ENCODE measurements at places on chromosomes 5 and 9.
A peak's percentile ranks its signal among the peaks of the same experiment; 100 is the strongest.

DNA sequence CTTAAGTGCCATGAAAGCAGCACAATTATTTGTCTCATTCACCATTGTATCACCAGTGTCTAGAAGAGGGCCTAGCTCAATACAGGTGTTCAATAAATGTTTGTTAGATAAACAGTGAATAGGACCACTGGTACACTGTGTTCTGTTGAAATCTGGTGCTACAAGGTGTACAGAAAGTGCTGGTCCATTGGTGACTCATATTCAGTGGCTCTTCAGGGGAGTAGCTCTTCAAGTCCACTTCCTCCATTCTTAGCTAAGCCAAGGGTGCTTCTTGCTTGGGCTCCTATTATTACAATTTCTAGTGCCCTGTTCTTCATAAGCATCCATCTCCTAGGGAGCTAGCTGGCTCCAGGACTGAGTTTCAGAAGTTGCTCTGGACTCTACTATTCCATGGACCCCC, 6.4 kb upstream of the FCHO2 start:
- DNase-seq = no peak

- DNase-seq = no peak
Measured at GRCh38 chr5:168047043-168047668, 244.3 kb upstream of the WWC1 start.

GRCh38 chr5:622946-623522, 10.9 kb downstream of the CEP72 start:
- DNase-seq = no peak

GRCh38 chr9:740221-740620, 101.3 kb upstream of the DMRT1 start:
- DNase-seq = no peak

GRCh38 chr5:16707168-16707868, 90.5 kb upstream of the RETREG1 start:
- no peak for DNase-seq

DNA sequence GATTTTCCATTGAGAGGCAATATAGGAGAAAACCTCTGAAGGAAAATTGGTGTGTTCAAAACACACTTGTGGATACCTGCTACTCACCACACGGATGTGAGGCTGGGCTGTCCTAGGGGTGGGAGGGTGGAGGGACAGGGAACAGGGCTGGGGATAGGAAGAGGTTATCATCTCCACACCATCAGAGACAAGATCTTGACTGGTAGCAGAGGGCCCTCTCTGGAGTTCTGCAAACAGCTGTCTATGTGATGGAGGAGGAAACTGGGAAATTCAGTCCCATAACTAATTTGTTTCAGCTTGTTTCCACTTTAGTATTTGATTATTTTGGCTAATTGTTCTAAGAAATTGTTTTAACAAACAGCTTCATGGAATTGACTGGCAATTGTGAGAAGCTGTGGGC, 91.6 kb upstream of the FSTL4 start:
- DNase-seq = no peak

GRCh38 chr9:133276001-133276884, 1.2 kb upstream of the ABO start:
- DNase-seq = no peak

DNA sequence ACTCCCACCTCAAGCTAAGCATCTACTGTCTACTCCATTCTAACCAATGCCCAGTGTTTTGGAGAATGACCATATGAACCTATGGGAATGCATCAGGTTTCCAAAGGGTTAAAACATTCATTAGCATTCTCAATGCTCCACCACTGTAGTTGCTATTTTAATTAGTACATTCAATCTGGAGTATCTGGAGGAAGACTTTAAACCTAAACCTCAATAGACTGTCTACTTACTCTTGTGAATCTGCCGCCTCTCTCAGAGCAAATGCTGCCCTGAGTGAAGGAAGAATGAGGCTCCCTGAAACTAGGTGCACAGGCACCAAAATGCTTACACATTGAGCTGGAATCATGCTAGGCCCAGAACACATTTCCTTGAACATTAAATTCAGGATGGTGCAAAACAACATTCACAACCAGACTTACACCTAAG, 2.0 kb downstream of the ENC1 start:
- no peak for DNase-seq

DNA sequence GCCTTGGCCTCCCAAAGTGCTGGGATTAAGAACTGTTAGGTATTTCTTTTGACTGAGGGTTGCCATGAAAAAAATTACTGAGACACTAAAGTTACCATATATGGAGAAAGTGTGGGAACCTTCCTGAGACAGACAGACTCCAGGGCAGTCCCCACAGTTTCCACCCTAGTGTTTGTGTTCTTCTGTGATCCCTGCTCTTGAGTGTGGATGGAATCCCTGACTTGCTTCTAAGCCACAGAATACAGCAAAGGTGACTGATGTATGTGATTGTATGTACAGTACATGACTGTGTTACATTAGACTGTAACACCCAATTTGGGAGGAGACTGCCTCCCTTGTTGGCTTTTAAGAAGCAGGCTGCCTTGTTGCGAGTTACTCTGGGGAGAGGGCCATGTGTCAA, 24.7 kb upstream of the ADAM19 start:
- DNase-seq = no peak

DNA sequence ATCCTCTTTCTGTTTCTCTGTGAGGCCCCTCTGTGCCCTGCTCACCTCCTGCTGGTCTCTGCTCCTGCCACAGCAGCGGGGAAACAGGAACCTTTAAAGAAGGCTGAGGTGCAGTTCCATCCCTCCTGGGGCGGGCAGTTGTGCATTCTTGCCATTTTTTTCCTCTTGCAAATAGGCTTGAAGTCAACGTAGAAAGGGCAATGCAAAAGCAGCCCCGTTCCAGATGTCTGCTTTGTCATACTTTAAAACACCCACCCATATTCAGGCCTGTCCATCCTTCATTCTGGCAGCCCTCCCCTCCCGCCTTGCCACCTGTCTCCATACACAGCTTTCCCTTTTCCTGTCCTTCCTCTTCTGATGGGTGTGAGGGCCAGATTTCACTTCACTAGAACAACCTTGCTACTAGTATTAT, 65.4 kb upstream of the KLF9 start:
- DNase-seq = no peak

DNA sequence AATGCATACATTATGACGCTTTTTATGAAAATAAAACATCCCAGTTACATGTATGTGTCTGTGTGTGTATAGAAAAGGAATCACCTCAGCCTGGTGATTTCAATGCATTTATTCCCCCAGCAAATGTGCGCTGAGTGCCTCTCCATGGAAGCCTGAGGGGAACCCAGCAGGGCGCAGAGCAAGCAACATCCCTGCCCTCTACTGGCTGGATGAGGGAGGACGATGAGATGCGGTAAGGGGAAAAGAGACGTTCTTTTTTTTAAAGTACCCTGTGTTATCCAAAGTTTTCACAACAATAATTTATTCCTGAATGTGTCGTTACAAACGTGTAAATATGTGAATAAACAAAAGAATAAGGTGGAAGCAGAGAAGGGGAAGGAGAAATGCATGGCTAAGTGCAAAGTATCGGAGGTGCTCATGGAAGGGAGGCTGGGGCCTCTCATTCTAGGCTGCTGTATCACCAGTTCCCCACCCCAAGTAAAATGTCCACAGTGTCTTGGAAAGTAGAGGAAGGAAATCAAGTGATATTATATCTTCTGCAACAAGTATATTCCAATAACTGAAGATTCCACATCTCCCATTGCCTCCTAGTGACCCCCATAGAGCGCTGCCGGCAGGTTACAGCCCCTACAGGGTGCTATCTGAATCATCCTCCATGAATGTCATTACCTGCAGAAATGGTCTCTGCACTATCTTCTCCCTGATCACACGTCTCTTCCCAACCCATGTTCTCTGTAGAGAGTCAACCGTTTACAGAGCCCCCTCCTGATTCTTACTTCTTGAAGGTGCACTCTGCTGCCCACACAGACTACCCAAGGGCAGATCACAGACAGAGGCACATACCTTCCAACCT, 13.0 kb upstream of the ABLIM3 start:
- DNase-seq = no peak

- no peak for DNase-seq
Measured at GRCh38 chr5:149423794-149424268, 44.7 kb upstream of the IL17B start.

DNA sequence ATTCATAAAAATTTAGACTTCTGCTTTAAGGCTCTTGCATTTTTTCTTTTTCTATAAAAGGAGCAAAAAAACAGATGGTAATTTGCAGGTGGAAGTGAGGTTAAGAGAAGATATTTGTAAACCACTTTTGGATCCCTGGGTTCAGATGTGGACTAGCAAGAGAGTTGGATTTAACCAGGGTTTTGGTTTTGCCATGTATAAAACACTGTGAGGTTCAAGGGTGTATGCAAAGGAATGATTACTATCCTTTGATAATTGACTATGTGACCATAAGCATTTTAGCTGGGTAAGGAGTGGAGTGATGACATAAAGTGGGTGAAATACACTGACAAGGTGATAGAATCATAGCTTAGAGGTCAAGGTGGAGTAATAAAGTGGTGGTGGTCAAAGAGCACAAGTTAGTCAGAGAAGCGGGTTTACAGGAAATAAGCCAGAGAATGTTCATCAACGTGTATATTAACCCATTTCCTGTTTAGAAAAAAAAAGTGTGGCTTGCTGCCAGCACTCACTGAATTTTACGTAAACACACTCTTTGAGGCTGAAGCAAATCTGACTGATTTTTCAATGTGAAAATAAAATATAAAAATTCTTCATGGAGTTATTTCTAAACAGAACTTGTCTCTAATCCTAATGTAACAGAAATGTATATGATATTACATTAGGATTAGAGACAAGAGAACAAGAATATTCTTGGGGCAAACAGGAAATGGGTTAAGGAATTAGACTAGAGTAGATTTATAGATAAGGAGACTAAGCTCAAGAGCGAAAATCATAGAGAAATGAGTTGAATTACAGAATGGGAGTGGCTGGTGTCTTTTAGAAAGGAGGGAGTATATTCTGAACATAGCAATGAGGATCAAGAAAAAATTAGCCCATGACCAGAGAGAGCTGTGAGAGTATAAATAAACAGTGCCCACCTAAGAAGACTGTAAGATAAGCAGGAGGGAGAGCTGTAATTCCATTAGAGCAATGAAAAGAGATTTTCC, 74.5 kb downstream of the CDKN2A start:
- peak; percentile 69 for DNase-seq

- no peak for DNase-seq
Measured at GRCh38 chr9:120928015-120928482, 1.5 kb upstream of the TRAF1 start.

GRCh38 chr5:96474073-96474472, 41.0 kb upstream of the PCSK1 start:
- DNase-seq = no peak

DNA sequence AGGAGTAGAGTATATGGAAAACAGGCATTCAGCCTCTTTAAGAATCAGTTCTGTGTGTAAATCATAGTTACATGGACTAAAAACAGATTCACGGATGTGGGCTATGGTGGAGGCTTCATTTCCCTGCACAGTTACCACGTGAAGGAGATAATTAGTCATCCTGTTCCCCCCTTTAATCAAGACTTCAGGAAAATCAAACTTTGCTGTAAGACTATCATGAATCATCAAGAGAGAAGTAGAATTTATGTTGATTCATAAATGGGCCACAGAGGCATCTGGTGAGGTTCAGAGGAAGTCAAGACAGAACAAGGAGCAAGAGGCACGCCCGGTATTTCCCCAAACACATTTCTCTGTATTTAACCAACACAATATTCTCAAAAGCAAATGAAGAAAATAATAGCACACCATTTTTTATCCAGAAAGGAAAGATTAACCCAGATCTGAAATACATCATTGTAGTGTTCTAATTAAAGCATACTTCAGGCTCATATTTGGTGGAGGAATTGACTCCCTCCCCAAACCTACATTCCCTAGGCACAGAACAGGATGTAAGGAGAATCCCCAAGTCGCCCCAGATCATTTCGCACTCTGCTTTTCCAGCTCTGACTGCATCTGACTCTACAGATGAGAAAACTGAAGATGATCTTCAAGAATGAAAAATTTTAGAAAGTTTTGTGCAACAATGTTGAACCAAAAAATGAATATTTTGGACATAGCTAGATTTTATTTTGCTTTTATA, 175.8 kb upstream of the GAS1 start:
- no peak for DNase-seq

DNA sequence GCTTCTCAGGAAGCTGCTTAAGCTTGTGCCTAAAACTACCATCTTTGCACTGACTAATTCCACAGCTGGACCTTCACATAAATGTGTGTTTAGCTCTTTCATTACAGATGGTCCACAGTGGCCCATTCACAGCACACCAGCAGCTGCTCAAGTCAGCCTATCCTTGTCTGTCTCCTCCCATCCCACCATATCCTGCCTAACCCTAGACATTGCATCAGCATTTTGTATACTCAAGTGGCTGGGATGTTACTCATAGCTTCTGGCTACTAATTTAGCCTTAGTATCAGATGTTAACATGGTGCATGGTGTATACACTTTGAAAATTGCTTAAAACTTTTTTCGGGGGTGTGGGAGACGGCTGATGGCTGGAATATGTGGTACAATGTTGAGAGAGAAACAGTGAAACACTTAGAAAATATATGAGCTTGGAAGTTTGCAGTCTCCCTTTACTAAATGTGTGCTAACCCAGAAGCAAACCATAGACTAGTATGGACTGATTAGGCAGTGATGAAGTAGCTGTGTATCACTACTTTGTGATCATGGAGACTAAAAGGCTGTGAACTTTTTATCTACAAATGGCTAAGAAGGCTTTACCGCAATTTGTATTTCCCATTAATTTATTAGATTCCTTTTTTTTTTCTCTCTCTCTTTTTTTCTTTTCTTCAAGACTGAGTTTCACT, 83.1 kb downstream of the JMY start:
- no peak for DNase-seq

GRCh38 chr9:96047741-96048103, 172.2 kb downstream of the ERCC6L2 start:
- DNase-seq = no peak

GRCh38 chr9:137315581-137316011, 13.5 kb upstream of the NRARP start:
- DNase-seq = no peak

DNA sequence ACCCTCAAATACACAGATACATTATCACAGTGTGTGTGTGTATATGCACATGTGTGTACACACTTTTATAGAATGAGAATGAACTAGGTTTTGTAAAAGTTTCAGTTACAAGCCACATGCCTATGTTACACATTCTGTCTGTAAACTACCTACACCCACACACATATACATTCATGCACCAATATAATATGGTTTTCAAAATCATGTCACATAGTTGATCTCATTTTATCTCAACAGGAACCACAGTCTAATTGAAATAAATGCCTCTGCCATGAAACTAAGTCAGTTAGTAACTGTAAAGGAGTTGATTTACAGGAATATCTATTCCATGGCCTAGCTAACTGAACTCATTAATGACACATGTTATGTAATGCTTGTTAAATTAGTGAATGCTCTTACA, 646.6 kb downstream of the PDE4D start:
- DNase-seq = no peak

- DNase-seq = no peak
Measured at GRCh38 chr5:76479973-76480667, 77.0 kb downstream of the IQGAP2 start.

DNA sequence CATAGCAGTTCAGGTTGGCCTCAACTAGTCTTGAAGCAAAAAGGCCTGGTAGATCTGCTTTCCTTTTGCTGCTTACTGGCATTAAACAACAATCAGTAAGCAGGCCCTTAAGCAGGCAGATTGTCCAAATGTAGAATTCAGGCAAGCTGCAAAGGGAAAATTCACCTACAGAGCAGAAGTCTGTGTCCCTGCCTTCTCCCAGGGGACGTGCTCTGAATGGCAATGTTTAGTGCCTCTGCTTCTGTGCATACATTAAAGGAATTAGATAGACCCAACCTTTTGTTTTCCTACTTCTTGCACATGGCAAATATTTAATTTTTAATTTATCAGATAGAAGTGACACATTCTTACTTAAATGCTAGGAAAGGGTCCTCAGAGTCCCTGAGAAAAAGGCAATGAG, 328.8 kb upstream of the PIK3R1 start:
- no peak for DNase-seq

Measured in naive thymus-derived CD4-positive, alpha-beta T cell (primary cell).